ENCODE measurements at places on chromosomes 5 and 9.

DNA sequence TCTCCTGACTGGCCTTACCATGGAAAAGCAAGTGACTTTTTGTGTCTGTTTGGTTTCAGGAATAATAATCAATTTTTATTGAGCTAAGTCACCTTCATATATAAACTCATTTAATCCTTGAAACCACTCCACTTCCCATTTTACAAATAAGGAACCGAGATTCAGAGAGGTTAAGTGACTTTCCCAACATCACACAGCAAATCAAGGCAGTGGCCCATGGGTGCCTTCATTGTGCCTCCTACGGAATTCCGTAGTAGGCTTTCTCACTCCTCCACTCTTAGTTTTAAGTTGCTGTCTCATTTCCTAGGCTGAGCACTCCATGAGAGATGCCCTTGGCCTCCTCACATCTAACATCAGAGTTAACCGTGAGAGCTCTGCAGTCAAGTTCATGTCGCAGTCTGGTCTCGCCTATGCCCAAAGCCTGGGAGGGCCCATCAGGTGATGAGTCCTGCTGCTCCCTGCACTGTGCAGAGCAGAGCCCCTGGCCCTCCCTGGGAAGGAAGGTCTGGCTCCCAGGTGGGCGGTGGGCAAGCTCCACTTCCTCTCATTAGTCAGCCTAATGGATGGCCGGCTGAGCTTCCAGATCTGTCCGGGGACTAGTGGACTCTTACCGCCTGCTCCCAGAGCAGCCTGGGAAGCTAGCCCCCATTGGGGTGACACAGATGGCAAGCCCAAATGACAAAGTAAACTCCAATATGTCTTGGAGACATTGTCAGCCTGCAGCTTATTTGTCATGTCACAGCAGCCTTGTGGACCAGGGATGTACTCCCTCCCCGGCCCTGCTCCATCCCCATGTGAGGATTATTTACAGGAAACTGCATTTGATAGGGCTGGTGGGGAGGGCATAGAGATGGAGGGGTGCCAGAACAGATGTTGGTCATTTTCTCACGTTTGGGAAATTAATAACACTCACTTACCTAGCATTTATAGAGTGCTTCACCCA, 123.4 kb downstream of the MVB12B start:
- no peak for DNase-seq

DNA sequence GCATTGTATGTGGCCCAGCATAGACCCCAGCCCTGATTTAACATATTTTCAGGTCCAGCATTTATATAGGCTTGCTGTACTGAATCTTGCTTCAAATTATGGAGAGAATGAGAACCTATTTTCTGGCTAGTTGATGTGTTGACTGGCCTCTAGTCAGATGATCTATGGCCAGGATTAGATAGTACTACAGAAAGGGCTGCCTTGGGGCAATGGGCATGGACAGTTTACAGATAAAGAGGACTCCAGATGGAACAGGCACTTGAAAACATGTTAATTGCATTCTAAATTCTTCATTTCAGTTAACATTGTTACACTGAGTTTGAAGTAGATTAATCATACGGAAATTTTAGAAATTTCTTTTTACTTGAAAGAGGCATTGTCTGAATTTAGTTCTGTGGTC, 61.5 kb downstream of the RAB14 start:
- no peak for DNase-seq

GRCh38 chr9:122396614-122397148, 25.9 kb downstream of the PTGS1 start:
- DNase-seq: no peak

GRCh38 chr5:110275878-110276277, 450.6 kb downstream of the TMEM232 start:
- DNase-seq: no peak

DNA sequence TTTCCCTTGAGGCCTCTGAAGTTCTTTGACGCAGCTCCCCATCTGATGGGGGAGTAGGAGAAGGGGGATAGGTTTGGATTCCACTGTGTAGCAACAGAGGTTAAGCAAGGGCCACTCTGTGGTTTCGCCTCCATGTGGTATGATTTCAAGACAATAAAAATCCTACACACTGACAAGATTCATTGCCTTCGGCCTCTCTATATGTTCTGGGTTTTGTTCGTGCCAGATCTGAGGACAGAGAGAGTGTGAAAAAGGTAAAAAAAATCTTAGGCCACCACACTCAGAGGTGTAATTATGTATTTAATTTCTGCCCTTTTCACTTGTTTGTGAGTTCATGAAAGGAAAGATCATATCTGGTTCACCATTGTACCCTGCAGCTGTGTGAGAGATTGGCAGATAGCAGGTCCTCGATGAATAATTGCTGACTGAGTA, 715.2 kb upstream of the ZNF608 start:
- DNase-seq: no peak

- no peak for DNase-seq
Observed at GRCh38 chr5:125882061-125882460, 541.1 kb upstream of the GRAMD2B start.

GRCh38 chr5:133265720-133266526, 214.1 kb downstream of the HSPA4 start:
- DNase-seq: no peak

GRCh38 chr9:38338342-38339018, 54.0 kb upstream of the ALDH1B1 start:
- no peak for DNase-seq

DNA sequence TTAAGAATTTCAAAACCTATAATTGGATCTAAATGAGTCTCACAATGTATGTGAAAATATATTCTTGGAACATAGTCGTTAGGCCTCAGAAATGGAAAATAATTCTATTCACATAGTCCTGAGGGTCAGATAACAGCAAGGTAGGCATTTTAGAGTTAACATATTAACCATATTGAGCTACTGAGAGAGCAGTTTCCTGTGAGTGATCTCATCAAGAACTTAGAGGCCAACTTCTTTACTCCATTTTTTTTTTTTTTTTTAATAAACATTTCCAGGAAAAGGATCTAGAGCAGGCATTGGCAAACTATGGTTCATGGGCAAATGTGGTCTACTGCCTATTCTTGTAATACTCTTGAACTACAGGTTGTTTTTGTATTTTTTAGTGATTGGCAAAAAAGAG, 26.6 kb downstream of the RAB24 start:
- no peak for DNase-seq

- DNase-seq: no peak
Observed at GRCh38 chr5:72922422-72922821, 33.4 kb upstream of the FCHO2 start.

DNA sequence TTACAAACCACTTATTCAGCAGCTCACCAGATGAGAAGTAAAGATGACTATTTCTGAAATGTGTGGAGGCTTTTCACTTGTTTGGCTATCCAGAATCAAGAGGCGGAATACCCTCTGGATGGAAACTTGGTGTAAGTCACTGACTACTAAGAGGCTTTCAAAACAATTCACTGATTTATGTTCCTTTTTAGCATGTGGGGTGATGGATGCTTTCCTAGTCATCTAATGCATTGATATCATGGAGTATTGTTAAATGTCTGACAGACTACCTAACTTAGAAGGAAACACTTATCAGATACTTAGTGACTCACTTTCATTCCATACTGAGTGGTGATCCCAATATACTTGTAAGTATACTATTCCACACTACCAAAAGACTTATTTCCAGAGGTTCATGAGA, 141.4 kb downstream of the PLK2 start:
- DNase-seq: no peak

- DNase-seq: no peak
Observed at GRCh38 chr5:89728134-89728533, 681.4 kb downstream of the CETN3 start.

DNA sequence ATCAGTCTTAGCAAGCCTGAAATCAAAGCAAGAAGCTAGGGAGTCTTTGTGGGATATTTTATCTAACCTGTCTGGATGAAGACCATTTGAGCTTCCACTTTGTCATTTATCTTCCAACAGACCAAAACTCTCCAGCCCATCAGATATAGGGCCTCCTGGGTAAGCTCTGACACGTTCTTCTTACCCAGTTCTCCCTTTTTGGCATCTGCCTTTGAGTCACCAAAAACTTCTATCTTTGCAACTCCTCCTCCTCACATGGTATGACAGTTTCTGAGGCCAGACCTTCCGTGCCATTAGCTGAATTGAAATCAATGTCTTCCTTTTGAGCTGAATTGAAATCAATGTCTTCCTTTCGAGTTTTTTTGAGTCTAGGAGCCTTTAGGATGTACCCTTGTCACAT, 156.6 kb upstream of the SPRY4 start:
- DNase-seq: no peak

- no peak for DNase-seq
Observed at GRCh38 chr5:119453040-119453373, 710 bp downstream of the HSD17B4 start.

- no peak for DNase-seq
Observed at GRCh38 chr9:13529321-13530104, 250.0 kb upstream of the MPDZ start.

Data from central memory CD8-positive, alpha-beta T cell (primary cell).